ENCODE measurements at places on chromosomes 11 and 22. TPM values are rescaled to one million over a fixed set of nuclear protein-coding genes. Genes with fewer than 3 reads are reported as not detected.

Gene FAM181B
- not detected for total RNA-seq

Gene MUC2
- not detected for total RNA-seq

Gene XPNPEP3
- total RNA-seq: 11.9 TPM

Gene SLC25A17
- total RNA-seq: 17.6 TPM

Gene ADAMTS15
- total RNA-seq: 0.04 TPM

- H3K27me3 ChIP-seq: no peaks in the 10 kb centered on the region
- no peak overlapping the region for H3K27ac ChIP-seq
- DNase-seq: no peak
- H3K4me3 ChIP-seq: no peak overlapping the region
- no peaks in the 10 kb centered on the region for H3K4me1 ChIP-seq
Measured at GRCh38 chr11:24773322-24773721, 276.5 kb downstream of the LUZP2 start.

GRCh38 chr11:11137339-11137738 lies 215.7 kb downstream of the CSNK2A3 start:
- DNase-seq: no peak
- no peak overlapping the region for H3K27ac ChIP-seq
- H3K27me3 ChIP-seq: peaks cover 8% of the 10 kb centered on the region
- H3K4me3 ChIP-seq: no peak overlapping the region

DNA sequence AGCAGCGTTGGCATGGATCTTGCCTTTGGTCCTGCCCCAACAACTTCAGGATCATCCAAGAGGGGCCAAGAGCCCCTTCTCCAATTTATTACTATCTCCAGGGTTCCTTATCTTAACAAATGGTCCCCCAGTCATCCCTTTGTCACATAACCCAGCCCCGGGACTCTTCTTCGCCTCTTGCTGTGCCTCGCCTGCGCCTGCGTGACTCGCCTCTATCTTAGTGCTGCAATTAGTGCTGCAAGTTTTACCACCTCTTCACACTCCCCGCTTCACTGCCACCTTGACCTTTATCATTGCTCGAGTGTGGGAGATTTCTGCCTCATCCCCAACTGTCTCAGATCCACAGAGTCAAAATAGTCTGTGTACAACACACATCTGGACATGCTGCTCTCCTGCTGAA lies 4.0 kb upstream of the IGSF22 start:
- DNase-seq: no peak
- H3K4me3 ChIP-seq: no peak overlapping the region
- H3K27me3 ChIP-seq: no peaks in the 10 kb centered on the region
- peaks cover 5% of the 10 kb centered on the region for H3K4me1 ChIP-seq

GRCh38 chr11:77501758-77502157 lies 27.9 kb upstream of the PAK1 start:
- H3K27ac ChIP-seq: no peak overlapping the region
- H3K4me1 ChIP-seq: no peaks in the 10 kb centered on the region
- H3K36me3 ChIP-seq: no peaks in the 10 kb centered on the region
- no peak overlapping the region for H3K4me3 ChIP-seq

DNA sequence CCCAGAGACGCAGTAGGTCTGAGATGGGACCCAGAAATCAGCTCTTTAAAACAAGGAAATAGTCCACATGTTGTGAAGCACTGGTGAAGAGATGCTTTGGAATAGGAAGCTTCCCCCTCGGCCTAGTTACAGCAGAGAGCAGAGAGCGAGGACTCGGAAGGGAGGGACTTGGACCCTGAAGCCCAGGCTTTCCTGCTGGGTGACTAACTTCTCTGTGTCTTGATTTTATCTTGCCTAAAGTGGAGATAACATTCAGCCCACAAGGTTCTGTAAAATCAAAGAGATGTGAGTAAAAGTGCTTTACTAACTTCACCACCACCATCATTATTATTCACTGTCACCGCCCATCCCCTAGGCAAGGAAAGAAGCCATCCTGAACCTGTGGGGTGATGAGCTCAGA lies 58.4 kb downstream of the THAP12 start:
- H3K27me3 ChIP-seq: peaks cover 51% of the 10 kb centered on the region
- no peak overlapping the region for H3K4me3 ChIP-seq
- H3K4me1 ChIP-seq: peaks cover 16% of the 10 kb centered on the region

All from activated CD4-positive, alpha-beta T cell treated with anti-CD3 and anti-CD28 coated beads, Interleukin-2, amount 10 ng/mL, durations not matched to agents 7 days and 5 days (primary cell).